Stimulated activated effector memory CD8-positive, alpha-beta T cell treated with anti-CD3 and anti-CD28 coated beads, Interleukin-12 subunit alpha, Interleukin-12 subunit beta, amount 100 ng/mL, for 72 hours (primary cell): ENCODE measurements at places on chromosomes 2 and 18.

- no peak for DNase-seq
Measured at GRCh38 chr2:127220768-127221527, 849 bp upstream of the CYP27C1 start.

GRCh38 chr18:78831603-78832002 lies 148.0 kb upstream of the SALL3 start:
- no peak for DNase-seq

DNA sequence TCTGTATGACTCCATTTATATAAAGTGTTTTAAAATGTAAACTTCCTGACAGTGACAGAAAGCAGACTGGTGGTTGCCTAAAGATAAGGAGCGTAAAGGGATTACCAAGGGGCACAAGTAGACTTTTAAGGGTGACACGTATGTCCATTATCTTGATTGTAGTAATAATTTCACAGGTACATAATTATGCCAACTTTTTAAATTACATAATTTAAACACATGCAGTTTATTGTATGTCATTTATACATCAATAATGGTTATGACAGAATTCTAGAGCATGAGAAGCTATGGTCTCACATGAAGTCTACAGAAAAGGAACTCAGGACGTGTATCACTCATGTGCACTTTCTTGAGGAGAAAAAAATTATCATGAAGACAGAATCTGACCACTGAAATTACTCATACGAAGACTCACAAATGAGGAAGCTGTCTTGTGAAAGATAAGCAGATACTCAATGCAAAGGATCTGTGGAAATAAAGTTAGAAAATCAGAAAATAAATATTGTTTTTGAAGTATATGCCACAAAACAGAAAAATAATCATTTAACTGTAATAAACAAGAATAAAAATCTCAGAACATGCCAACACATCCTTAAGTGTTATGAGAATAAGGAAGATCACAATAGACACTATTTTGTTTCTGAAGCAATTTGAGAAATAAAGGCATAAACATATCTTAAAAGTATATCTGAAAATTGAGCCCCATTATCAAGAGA lies 84.4 kb downstream of the TMEM131 start:
- DNase-seq: no peak

GRCh38 chr2:21812766-21813165 lies 689.0 kb downstream of the TDRD15 start:
- no peak for DNase-seq

GRCh38 chr2:163469561-163469962 lies 266.2 kb downstream of the FIGN start:
- no peak for DNase-seq
